ENCODE measurements at places on chromosomes 13 and 19. TPM values are rescaled to one million over a fixed set of nuclear protein-coding genes. Genes with fewer than 3 reads are reported as not detected.

Gene TNFSF13B
- 9.7 TPM for total RNA-seq

Gene SDHAF1
- 6.2 TPM for total RNA-seq

- peak overlapping the region; percentile 14 for H3K27ac ChIP-seq
- no peak overlapping the region for H3K4me3 ChIP-seq
- H3K27me3 ChIP-seq = peaks cover 50% of the 10 kb centered on the region
- peaks cover 2% of the 10 kb centered on the region for H3K4me1 ChIP-seq
- no peak for DNase-seq
These were observed 38.4 kb upstream of the PEPD start for GRCh38 chr19:33559996-33560395.

Gene RABAC1
- 98.3 TPM for total RNA-seq

Gene ATP4B
- not detected for total RNA-seq

Gene MIDN
- total RNA-seq = 87.1 TPM

DNA sequence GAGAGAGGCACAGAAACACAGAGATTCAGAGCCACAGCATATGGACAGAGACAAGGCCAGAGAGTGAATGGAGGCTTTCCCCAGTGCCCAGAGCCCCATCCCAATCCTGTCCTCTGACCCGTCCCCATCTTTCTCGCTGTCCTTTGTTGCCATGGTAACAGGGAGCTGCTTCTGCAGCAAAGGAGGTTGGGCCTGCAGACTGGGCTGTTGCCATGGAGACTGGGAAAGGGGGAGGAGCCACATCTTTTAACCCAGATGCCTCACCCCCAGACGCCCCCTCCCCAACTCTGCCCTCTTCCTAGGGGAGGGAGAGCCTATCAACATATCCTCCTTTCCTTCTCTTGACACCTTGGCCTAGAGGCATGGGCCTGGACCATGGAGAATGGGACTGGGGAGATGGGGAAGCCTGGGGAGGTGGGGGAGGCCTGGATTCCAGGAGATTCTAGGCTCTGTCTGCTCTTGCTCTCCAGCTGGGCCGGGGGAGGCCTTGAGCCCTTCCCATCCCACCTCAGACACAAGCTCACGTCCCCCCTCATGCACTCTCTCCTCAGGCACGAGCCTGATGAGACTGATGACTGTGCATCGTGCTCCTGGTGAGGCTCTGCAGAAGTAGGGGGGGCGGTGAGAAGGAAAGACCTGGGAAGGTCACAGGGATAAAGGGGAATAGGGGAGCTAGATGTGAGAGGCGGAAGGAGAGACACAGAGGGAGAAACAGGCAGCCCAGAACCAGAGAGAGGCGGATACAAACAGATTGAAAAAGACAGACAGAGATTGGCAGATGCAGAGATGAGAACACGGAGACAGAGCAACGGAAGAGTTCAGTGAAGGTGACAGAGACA, 2.1 kb upstream of the ATP1A3 start:
- no peak for DNase-seq
- H3K36me3 ChIP-seq = peaks cover 17% of the 10 kb centered on the region
- no peak overlapping the region for H3K27ac ChIP-seq

GRCh38 chr13:24065176-24065575, 95.3 kb upstream of the SPATA13 start:
- peaks cover 35% of the 10 kb centered on the region for H3K27me3 ChIP-seq
- H3K4me1 ChIP-seq = peaks cover 7% of the 10 kb centered on the region

DNA sequence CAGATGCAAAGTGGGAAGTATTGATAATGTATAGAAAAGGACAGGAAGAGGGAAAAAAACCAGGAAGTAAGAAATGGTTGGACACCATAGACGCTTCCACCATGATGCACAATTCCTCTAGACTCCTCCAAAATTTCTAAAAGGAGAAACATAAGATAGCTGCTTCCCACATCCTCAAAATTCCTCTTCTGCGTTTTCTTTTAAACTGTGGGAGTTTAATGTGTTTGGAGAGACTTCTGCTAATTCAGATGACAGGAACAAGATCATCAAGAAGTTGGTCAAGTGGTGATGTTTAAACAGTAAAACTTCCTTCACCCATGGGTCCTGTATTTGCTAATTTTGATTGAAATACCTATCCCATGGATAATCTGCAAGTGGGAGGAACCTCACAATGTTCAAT, 130.2 kb downstream of the IRS2 start:
- H3K36me3 ChIP-seq = no peaks in the 10 kb centered on the region
- DNase-seq = no peak
- peaks cover 64% of the 10 kb centered on the region for H3K27me3 ChIP-seq
- H3K27ac ChIP-seq = no peak overlapping the region

Gene CPAMD8
- 3.3 TPM for total RNA-seq

DNA sequence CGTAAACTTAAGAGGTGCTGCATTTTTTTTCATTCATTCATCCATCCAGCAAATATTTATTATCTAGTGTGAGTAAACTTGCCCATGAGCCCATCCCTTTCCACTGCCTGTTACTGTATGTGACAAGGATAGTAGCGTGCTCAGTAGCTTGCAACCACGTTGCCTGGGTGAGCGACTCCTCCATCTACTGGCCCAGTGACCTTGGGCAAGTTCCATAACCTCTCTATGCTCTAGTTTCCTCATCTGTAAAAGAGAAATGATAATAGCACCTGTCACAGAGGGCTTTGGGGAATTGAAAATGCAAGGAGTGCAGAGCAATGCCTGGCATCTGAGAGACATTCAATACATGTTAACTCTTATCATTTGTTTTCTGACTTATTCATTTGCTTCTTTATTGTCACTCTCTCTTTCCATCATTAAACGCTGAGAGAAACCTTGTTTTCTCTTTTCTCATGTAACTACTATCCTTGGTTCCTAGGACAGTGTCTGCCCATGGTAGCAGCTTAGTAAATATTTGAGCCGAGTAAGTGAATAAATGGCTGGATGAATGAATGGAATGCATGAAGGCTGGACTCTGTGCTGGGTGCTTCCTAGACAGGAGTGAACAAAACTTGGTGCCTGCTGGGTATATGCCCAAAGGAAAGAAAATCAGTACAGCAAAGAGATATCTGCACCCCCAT, 19.9 kb downstream of the LRCH1 start:
- H3K36me3 ChIP-seq = peaks cover 2% of the 10 kb centered on the region
- H3K27me3 ChIP-seq = no peaks in the 10 kb centered on the region
- no peak overlapping the region for H3K4me3 ChIP-seq
- H3K27ac ChIP-seq = no peak overlapping the region

DNA sequence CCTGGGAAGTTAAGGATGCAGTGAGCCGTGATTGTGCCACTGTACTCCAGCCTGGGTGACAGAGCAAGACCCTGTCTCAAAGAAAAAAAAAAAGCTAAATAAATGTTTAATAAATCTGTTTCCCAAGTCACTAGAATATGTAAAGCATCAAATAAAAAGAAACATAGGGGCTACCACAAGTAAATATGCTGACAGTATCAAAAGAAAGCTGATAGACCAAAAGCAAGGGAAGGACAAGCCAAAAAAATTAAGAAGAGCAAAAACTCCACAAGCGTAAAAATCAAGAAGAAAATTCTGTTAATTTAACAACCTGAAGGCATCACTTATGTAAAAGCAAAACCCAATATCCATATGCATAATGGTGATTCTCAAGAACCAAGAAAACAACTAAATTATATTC, 9.7 kb downstream of the KPNA3 start:
- H3K4me3 ChIP-seq = no peak overlapping the region
- no peaks in the 10 kb centered on the region for H3K27me3 ChIP-seq
- no peak overlapping the region for H3K27ac ChIP-seq
- peaks cover 10% of the 10 kb centered on the region for H3K36me3 ChIP-seq
- DNase-seq = no peak

- H3K27ac ChIP-seq = no peak overlapping the region
- peaks cover 55% of the 10 kb centered on the region for H3K4me1 ChIP-seq
- no peak for DNase-seq
- peak overlapping the region; percentile 3 for H3K4me3 ChIP-seq
- no peaks in the 10 kb centered on the region for H3K27me3 ChIP-seq
- H3K36me3 ChIP-seq = peaks cover 12% of the 10 kb centered on the region
These were observed 4.5 kb downstream of the SAE1 start for GRCh38 chr19:47135156-47135555.

GRCh38 chr19:49106648-49107135, 7.5 kb upstream of the LIN7B start:
- H3K4me3 ChIP-seq = no peak overlapping the region
- H3K4me1 ChIP-seq = peaks cover 9% of the 10 kb centered on the region
- H3K36me3 ChIP-seq = peaks cover 8% of the 10 kb centered on the region
- H3K27me3 ChIP-seq = no peaks in the 10 kb centered on the region
- peak; percentile 38 for DNase-seq

GRCh38 chr13:50130123-50130946, 115.1 kb downstream of the KCNRG start:
- peaks cover 3% of the 10 kb centered on the region for H3K36me3 ChIP-seq
- peak overlapping the region; percentile 96 for H3K27ac ChIP-seq
- H3K4me3 ChIP-seq = peak overlapping the region; percentile 87

DNA sequence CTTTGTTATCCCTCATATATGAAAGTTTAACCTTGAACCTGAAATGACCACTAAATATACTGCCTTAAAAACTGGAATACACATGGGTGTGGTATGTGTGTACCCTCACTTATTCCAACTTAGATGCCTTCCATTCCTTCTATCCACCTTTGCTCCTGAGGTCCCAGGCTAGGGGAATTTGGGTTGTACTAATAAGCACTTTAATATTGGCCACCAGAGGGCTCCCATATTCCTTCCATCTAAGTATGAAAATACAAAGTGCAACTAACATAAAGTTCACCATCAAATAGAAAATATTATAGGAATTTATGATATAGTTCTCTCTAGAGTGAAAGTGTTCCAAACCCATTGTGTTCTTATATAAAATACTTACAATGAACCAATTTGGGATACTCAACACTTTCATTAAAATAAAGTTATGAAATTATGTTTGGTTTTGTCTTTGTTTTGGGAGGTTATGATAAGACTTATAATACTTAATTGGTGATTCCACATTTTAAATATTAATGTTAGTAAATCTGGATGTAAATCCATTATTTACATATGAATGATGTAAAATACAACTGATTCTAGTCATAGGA, 62.3 kb downstream of the ITGBL1 start:
- H3K4me3 ChIP-seq = no peak overlapping the region
- H3K27me3 ChIP-seq = peaks cover 20% of the 10 kb centered on the region
- peaks cover 7% of the 10 kb centered on the region for H3K4me1 ChIP-seq

DNA sequence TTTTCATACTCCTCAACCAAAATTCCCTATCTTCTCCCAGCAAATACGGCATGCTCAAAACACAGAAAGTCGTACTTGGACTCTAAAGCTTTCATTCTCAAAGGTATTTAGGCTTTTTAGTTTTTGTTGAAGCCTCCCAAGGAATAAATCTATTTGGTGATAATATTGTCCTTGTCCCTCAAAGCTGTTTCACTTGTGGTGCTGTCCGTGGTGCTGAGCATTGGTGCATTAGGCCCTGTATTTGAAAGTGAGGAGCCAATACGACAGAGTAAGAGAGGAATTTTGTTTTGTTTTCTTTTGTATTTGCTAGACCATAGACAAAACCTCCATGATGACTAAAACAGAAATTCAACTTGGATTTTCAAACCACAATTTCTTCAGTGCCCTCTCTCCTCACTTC, 3.2 kb upstream of the LGALS13 start:
- no peak overlapping the region for H3K27ac ChIP-seq
- no peaks in the 10 kb centered on the region for H3K4me1 ChIP-seq
- peaks cover 42% of the 10 kb centered on the region for H3K27me3 ChIP-seq
- DNase-seq = no peak
- no peak overlapping the region for H3K4me3 ChIP-seq
- H3K36me3 ChIP-seq = no peaks in the 10 kb centered on the region

Gene FCER2
- 7.0 TPM for total RNA-seq

DNA sequence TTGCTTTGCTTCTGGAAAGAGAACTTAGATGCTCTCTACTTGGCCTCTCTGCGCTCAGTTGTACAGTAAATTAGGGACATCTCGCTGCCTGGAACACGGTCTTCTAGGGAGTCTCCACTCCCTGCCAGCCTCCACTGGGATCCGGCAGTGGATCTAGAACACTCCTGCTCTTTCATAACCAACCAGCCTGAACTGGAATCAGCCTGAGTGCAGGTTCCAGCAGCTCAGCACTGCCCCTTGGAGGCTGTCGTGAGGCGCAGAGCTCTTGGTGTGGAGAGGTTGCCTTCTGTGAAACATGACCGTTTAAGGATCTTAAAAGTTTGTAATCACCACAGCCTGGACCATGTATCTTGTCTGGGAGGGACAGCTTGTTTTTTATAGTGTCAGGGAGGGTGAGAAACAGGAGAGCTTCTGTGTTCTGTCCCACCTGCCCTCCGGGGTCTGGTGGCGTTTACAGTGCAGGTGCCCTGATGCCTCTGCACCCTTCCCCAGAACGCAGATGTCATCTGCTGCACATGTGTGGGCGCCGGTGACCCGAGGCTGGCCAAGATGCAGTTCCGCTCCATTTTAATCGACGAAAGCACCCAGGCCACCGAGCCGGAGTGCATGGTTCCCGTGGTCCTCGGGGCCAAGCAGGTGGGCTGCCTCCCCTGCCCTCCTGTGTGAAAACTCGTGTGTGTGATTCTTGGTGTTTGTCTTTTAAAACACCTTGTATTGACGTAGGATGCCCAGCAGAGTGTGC, 24.8 kb downstream of the UPF1 start:
- no peak for DNase-seq
- peaks cover 4% of the 10 kb centered on the region for H3K4me1 ChIP-seq
- no peak overlapping the region for H3K4me3 ChIP-seq
- peaks cover 2% of the 10 kb centered on the region for H3K36me3 ChIP-seq
- no peaks in the 10 kb centered on the region for H3K27me3 ChIP-seq

DNA sequence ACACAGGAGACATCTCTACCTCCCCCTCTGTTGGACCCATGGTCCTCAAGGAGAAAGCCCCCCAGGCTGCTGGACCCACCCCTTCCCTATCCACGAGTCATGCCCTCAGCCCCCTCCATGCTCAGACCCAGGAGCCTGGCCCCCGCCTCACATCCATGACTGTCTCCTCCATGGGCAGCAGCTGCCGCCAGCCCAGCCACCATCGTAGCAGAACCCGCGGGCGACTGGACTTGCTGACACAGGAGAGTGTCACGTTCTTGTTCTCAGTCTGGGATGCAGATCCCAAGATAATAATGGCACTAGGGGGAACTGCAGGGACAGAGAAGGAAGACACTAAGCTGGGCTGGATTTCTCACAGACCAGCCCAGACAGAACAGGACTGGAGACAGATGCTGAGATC, 3.8 kb downstream of the NPHS1 start:
- H3K27ac ChIP-seq = no peak overlapping the region
- no peak for DNase-seq

- DNase-seq = no peak
- H3K4me1 ChIP-seq = peaks cover 6% of the 10 kb centered on the region
- peak overlapping the region; percentile 75 for H3K27ac ChIP-seq
- no peaks in the 10 kb centered on the region for H3K27me3 ChIP-seq
- H3K36me3 ChIP-seq = no peaks in the 10 kb centered on the region
These were observed 49.0 kb upstream of the C13orf46 start for GRCh38 chr13:114022876-114023275.

- H3K27me3 ChIP-seq = no peaks in the 10 kb centered on the region
- H3K4me3 ChIP-seq = no peak overlapping the region
- H3K27ac ChIP-seq = no peak overlapping the region
- H3K36me3 ChIP-seq = peaks cover 2% of the 10 kb centered on the region
- no peak for DNase-seq
- no peaks in the 10 kb centered on the region for H3K4me1 ChIP-seq
These were observed 28.0 kb upstream of the UFM1 start for GRCh38 chr13:38321654-38322053.

Measured in T-helper 17 cell (primary cell).